ENCODE measurements at places on chromosomes 3 and 15.

- DNase-seq = no peak
Observed at GRCh38 chr3:32340039-32340438, 51.6 kb upstream of the CMTM7 start.

GRCh38 chr3:185362850-185363661 is at the start of gene MAP3K13:
Gene MAP3K13 (plus strand): TSS chr3:185363136. CDS start chr3:185428582, 65,446 bp downstream.
- no peak for DNase-seq

DNA sequence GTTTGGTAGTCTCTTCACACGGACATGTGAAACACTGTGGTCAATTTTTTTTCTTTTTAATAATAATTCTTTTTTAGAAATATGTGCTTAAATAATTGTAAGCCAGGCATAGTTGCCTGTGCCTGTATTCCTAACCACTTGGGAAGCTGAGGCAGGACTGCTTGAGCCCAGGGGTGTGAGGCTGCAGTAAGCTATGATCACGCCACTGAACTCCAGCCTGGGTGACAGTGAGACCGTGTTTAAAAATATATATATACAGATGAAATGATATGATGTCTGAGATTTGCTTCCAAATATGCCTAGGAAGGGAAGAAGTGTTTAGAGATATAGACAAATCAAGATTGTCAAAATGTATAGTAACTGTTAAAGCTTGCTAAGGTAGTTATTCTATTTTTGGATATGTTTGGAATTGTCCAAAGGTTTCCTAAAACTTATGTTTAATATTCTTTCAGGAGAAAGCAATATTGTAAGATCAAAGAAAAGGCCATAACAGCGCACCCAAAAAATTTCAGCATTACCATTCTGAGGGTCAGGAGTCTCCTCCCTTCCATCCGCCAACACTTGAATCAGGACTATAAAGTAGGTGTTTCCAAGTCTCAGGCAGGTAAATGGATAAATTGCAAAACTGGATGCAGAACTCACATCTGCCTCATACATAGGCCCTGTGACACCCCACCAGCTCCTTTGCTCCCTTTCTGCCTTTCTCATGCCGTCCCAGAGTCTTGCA is 532 bp upstream of the SELENOT start:
- DNase-seq = no peak

- DNase-seq = no peak
Observed at GRCh38 chr3:179196098-179196497, 47.9 kb downstream of the PIK3CA start.

- DNase-seq = no peak
Observed at GRCh38 chr15:69548395-69549180, 96.0 kb downstream of the RPLP1 start.

DNA sequence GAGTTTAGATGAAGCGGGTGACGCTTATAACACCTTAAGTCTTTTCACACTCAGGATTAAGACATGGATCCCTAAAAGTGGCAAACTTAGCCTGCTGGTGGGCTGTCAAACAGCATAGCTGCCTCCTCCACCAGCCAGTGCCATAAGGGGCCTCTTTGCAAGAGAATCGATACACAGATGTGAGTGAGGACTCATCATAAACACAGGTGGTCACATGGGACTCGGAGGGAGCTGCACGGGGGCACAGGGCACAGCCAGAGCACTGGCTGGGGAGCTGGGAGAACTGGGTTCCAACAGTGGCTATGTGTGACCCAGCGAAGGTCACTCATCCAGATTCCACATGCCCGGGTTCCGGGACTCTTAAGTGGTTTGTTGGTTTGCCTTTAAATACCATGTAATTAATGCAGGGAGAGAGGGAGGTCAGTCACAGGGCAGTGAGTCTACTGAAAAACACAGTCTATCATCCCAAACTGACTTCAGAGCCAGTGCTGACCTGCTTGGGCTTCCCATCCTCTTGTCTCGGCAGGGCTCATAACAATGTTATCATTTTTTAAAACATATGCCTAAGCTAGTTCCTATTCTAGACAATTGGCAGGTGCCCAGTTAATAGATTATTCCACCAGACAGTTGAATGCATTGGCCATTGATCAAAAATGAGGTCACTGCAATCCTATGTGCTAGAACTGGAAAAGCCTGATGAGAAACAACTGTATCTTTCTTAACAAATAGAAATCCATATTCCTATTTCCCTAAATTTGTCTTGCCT is 51.8 kb downstream of the SLC12A8 start:
- no peak for DNase-seq

DNA sequence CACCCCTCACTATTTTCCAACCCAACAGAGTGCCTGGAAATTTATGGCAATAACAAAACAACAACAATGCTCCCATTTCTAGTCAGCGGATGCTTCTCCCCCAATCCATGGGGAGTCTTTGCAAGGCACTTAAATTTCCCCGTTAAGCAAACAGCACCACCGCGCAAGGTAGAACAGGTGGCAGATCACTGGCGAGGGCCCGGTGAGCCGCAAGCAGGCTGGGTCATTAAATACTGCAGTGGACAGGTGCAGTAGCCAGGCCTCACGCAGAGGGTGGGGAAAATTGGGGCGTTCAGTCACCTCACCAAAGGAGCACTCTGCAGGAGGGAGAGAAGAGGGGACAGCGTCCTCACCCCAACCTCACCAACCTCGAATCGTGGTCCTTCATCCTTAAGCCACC is 147.5 kb downstream of the NTRK3 start:
- DNase-seq = no peak

DNA sequence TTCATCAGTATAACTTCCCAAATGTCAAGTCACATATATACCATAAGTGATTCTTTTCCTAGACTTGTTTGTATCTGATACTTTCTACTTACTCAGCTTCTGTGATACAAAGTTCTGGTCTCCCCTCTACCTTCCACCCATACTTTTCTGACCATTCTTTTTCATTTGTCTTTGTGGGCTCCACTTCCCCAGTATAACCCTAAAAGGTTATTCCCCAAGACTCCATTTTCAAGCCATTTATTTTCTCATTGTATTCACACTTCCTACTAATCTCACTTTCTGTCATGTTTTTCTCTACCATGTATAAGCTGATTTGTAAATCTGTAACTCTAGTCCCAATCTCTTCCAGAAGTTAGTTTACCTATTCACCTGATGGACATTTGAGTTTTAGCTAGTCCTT is 34.0 kb downstream of the IQCB1 start:
- DNase-seq = no peak

GRCh38 chr3:8555113-8555661 is 53.6 kb downstream of the LMCD1 start:
- no peak for DNase-seq

- no peak for DNase-seq
Observed at GRCh38 chr3:71458895-71459294, 124.6 kb downstream of the FOXP1 start.
